ENCODE measurements at places on chromosomes 1 and 21. TPM values are rescaled to one million over a fixed set of nuclear protein-coding genes. Genes with fewer than 3 reads are reported as not detected.

The LRRC53 gene
- total RNA-seq: not detected

The UBL4B gene
- total RNA-seq: not detected

The ASH1L gene
- 18.9 TPM for total RNA-seq

The DCAF6 gene
- 24.3 TPM for total RNA-seq

The SLAMF9 gene
- not detected for total RNA-seq

The FNBP1L gene
- total RNA-seq: 0.45 TPM

The OR10Z1 gene
- total RNA-seq: not detected

The MRPL55 gene
- 75.0 TPM for total RNA-seq

The MCM3AP gene
- 112 TPM for total RNA-seq

The HPCAL4 gene
- total RNA-seq: 1.8 TPM

The S100A3 gene
- total RNA-seq: not detected

The CD164L2 gene
- total RNA-seq: not detected

The RBP7 gene
- not detected for total RNA-seq

The TTC24 gene
- total RNA-seq: 19.6 TPM

The LRRC71 gene
- total RNA-seq: not detected

The KDF1 gene
- 0.47 TPM for total RNA-seq

The RNU1-3 gene
- 961 TPM for total RNA-seq

The DYNLT5 gene
- total RNA-seq: not detected

The GLIS1 gene
- not detected for total RNA-seq

The ARF1 gene
- total RNA-seq: 350 TPM

The HFM1 gene
- total RNA-seq: 0.10 TPM

The CFHR2 gene
- not detected for total RNA-seq

The CNR2 gene
- 0.28 TPM for total RNA-seq

The INAVA gene
- total RNA-seq: 0.04 TPM

The AADACL3 gene
- total RNA-seq: not detected

The NUF2 gene
- total RNA-seq: 43.3 TPM

The ZZZ3 gene
- 48.4 TPM for total RNA-seq

The TP53BP2 gene
- 34.7 TPM for total RNA-seq

The RAB7B gene
- total RNA-seq: not detected

The RPE65 gene
- not detected for total RNA-seq

The SELL gene
- total RNA-seq: 110 TPM

The CYP4A11 gene
- total RNA-seq: not detected

The CYP2J2 gene
- 3.2 TPM for total RNA-seq

The OR2M4 gene
- total RNA-seq: not detected

The BARHL2 gene
- total RNA-seq: not detected

The CYP4Z1 gene
- not detected for total RNA-seq

The OR2T35 gene
- total RNA-seq: not detected

The NR1I3 gene
- total RNA-seq: not detected

The GNAT2 gene
- 0.91 TPM for total RNA-seq

The CFAP141 gene
- not detected for total RNA-seq

The DDR2 gene
- 0.19 TPM for total RNA-seq

The DUSP23 gene
- 33.5 TPM for total RNA-seq

The RXFP4 gene
- total RNA-seq: 0.16 TPM

The ADCY10 gene
- not detected for total RNA-seq

The TMEM63A gene
- total RNA-seq: 29.5 TPM

The PRAMEF4 gene
- not detected for total RNA-seq

The FCAMR gene
- not detected for total RNA-seq

The UBE2U gene
- total RNA-seq: not detected

The MMP23B gene
- total RNA-seq: 2.3 TPM

The RPL11 gene
- total RNA-seq: 1,518 TPM

The PROX1 gene
- total RNA-seq: not detected

The LRRIQ3 gene
- 1.7 TPM for total RNA-seq

The KRTAP10-8 gene
- not detected for total RNA-seq

The TNNI3K gene
- not detected for total RNA-seq

The GJC2 gene
- 1.1 TPM for total RNA-seq

All from activated naive CD8-positive, alpha-beta T cell treated with anti-CD3 and anti-CD28 coated beads for 36 hours (primary cell).